ENCODE measurements at places on chromosomes 2 and 18. TPM values are rescaled to one million over a fixed set of nuclear protein-coding genes. Genes with fewer than 3 reads are reported as not detected.

Gene SOWAHC
- total RNA-seq: 24.2 TPM

Gene DOK6
- 5.2 TPM for total RNA-seq

DNA sequence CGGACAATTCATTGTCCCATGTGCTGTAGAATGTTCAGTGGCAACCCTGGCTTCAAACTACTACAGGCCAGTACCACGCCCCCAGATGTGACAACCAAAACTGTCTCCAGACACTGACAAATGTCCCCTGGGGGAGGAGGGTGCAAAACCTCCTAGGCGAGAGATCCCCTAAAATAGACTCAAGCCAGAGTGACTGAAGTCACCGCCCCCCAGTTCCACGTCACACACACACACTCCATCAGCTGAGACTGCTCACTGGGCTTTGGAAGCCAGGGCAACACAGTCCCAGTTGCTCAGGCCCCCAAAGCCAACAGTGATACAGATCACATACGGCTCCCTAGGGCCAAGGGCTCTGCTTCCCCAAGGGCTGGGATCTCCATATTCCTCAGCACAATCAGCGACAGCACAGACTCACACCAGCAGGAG, 19.1 kb downstream of the HDAC4 start:
- DNase-seq: peak; percentile 69

DNA sequence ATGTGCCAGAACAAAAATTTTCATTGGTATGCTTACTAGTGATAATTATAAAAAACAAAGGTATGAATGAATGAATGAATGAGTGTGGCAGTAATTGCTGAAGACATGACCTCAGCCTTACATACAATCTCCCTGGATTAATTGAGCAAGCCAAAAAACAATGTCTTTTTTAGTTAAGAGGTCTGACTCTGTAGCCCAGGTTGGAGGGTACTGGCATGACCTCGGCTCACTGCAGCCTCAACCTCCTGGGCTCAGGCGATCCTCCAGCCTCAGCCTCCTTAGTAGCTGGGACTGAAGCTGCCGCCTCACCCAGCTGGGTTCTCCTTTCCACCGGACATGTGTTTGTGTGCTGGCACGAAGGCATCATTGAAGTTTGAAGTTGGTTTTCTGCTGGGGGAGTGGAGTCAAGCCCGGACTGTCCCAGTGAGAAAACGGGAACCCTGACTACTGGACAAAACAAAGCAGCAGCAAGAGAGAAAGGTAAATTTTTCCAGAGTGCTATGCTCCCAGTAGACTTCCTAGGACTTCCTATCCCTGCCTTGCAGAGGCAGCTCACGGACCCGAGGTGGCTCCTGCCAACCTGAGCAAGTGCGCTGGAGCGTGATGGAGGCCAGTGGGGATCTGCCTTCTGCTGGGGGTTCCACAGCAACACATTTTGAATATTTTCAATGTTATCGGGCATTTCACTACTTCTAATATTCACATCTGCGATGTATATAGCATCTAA, 6.4 kb upstream of the IMP4 start:
- DNase-seq: no peak

DNA sequence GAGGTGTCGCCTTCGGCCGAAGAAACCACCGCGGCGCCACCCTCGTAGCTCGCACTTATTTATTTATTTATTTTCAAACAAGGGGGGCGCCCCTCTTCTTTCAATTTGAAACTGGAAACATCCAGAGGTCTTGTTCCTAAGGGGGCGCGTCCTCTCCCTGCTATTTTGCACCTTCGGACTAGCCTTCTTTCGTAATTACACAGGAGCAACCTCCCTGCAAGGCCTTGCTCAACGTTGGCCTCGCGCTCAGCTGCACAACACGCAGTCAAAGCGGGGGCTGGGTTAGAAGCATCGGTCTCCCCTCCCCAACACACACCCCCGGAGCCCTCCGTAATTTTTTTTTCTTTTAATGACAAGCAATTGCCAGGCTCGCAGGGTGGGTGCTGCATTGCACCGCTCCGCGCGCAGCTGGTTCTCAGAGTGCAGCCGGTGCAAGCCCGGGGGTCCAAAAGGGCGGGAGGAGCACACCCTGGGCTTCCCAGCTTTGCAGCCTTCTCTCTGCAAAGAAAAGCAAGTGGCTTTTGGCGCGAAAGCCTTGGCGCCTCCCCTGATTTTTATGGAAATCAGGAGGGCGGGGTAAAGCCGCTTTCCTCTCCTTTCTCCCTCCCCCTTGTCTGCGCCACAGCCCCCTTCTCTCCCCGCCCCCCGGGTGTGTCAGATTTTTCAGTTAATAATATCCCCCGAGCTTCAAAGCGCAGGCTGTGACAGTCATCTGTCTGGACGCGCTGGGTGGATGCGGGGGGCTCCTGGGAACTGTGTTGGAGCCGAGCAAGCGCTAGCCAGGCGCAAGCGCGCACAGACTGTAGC, at the start of gene MYCN:
Gene MYCN, plus strand, starts transcription at position 697 of the 807 bp plus-strand sequence. CDS start 1,515 bp downstream, outside the sequence.
- DNase-seq: peak; percentile 50

Gene TACR1
- total RNA-seq: 5.6 TPM

Gene SCG2
- not detected for total RNA-seq

Gene NGEF
- total RNA-seq: 108 TPM

- DNase-seq: no peak
Measured at GRCh38 chr2:149904352-149905175, 317.0 kb upstream of the MMADHC start.

Gene EPB41L3
- 234 TPM for total RNA-seq

GRCh38 chr2:10661846-10662245, 27.9 kb downstream of the NOL10 start:
- no peak for DNase-seq

Gene RNF125
- 1.7 TPM for total RNA-seq

GRCh38 chr2:189088591-189089205, 90.9 kb downstream of the COL5A2 start:
- DNase-seq: no peak

GRCh38 chr18:23207994-23208393, 72.7 kb downstream of the CABLES1 start:
- DNase-seq: no peak

Gene GALR1
- 0.83 TPM for total RNA-seq

- no peak for DNase-seq
Measured at GRCh38 chr18:2686349-2686968, 30.9 kb downstream of the SMCHD1 start.

DNA sequence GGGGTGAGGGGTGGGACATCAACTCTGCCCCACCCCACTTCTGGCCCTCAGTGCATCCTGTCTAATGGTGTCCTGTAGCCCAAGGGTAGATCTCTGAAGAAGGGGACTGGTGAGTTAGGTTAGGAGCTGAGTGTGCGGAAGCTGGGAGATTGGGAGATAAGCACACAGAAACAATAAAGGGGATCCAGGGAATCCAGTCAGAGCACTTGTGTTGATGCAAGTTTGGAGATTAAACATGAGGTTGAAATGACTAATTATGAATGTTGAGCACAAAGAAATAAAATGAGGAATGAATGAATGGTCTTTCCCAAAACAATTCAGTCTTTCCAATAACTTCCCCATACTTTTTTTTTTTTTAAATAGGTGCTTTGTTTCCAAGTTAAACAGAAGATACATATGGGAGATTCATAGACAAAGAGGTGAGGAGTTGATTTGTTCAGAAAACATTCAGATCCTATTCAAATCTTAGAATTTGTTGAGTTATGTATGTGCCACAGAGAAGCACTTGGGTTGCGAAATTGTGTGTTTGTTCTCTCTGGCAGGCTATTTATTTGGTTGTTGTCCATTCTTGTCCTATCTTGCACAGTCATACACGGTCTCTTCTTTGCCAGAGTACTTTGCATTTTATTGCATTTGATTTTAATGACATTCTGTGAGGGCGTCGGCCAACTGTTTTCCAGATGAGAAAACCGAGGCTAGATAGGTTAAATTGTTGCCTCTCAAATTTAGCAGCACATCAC, 31.6 kb upstream of the NABP1 start:
- DNase-seq: no peak

Gene DCDC2C
- total RNA-seq: not detected

All from Peyer's patch (tissue), 4 donors.